Fibroblast of villous mesenchyme (primary cell): ENCODE measurements at places on chromosomes 2 and 18. TPM values are rescaled to one million over a fixed set of nuclear protein-coding genes. Genes with fewer than 3 reads are reported as not detected.

TET3 gene
- total RNA-seq: 5.6 and 7.7 TPM in 2 replicates

TSPYL6 gene
- not detected in 2 replicates for total RNA-seq

SULT1C4 gene
- total RNA-seq: 0.32 and 0.43 TPM in 2 replicates

ANKRD12 gene
- 23.8 and 32.0 TPM in 2 replicates for total RNA-seq

GRCh38 chr2:72131371-72131891 is 16.2 kb downstream of the CYP26B1 start:
- no peak for DNase-seq

DNA sequence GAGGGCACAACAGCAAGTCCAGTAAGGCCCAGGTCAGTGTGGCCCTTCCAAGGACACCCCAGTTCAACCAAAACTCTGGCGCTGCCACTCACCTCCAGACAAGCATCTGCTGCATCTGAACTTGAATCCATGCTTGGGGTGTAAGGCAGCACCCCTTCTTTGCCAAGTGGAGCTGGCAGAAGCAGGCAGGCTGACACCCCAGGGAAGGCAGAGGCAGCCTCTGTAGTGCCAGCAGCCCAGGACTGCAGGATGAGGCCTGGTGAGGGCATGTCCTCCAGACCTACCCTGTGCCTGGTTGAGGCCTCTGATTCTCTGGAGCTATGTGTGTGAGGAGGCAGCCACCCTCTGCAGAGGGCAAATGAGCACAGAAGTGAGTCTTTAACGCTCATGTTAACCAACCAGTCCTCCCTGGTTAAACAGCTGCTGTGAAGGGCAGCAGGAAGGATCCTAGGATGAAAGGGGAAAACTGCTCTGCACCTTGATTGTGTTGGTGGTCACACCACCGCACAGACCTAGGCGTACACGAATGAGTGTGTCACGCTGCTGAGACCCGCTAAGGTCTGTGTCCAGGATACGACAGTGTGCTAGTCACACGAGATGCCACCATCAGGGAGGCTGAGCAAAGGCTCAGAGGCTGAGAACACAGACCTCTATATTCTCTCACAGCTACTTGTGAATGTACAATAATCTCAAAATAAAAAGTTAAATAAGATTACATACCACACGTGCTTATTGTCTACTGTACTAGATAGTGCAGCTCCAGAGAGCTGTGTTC is 2.2 kb downstream of the PARD6G start:
- no peak for DNase-seq

GRCh38 chr18:5995626-5996025 is 100.3 kb upstream of the TMEM200C start:
- DNase-seq: no peak
